ENCODE measurements at places on chromosomes 7 and 10.
A peak's percentile ranks its signal among the peaks of the same experiment; 100 is the strongest.

DNA sequence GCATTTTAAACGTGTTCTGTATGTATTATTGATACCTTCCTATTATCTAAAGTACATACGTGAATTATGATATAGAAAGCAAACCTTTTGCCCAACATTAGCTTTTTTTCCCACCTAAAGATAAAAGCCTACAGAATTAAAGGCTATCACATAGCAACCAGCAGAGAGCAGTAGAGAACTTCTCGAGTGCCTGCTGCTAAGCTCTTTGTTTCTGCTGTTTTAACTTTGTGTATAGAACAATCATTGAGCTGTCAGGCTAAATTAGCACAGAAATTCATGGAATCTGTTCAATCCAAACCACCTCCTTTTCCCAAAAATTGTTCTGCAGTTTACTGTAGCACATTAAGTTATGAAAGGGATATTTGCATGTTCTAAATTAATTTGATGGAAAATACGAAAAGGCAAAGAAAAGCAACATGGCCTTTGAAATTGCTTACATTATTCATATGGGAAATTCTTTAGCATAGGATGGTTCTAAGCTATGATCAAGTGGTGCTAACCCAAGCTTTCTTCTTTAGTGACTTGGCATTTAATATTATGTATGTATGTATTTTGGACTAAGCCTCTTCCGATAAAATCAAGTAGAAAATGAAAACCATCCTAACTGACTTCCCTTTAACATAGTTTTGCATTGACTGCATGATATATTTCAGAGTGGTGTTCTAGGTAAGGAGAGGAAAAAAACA lies 1288.5 kb downstream of the GATA3 start:
- DNase-seq = no peak

DNA sequence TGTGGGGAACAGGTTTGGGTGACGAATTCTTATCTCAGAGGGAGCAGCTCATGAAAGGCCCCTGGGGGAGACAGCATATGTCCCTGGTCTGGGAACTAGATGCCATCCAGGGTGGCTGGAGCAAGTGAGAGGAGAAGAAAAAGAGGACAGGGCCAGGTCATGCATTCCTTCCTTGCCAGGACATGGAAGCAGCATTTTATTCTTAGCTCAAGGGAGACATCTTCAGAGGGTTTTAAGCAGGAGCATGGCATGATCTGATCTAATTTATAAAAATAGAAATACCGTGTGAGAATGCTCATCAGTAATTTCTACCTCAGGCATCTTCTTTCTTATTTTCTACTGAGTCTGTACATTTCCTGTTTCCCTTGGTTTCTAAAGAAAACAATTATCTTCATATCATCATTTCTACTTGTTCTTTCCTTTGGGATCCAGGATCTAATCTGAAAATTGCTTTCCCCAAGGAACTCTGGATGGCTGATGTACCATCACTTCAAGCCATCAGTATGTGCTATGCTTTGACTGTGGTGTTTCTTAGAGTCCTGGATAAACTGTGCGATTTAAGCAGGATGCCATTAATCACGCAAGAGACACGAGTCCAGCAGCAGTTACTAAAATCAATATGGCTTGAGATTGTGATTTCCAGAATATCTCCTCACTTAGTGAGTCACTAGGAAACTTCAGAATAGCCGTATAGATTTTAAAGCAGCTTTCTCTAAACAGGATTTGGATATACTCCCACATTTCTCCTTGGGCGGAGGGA lies 386.2 kb downstream of the GALNT17 start:
- no peak for DNase-seq

GRCh38 chr10:72318418-72319262 lies 36.1 kb downstream of the DNAJB12 start:
- DNase-seq = no peak

- no peak for DNase-seq
Measured at GRCh38 chr7:140617081-140617480, 23.5 kb downstream of the DENND2A start.

DNA sequence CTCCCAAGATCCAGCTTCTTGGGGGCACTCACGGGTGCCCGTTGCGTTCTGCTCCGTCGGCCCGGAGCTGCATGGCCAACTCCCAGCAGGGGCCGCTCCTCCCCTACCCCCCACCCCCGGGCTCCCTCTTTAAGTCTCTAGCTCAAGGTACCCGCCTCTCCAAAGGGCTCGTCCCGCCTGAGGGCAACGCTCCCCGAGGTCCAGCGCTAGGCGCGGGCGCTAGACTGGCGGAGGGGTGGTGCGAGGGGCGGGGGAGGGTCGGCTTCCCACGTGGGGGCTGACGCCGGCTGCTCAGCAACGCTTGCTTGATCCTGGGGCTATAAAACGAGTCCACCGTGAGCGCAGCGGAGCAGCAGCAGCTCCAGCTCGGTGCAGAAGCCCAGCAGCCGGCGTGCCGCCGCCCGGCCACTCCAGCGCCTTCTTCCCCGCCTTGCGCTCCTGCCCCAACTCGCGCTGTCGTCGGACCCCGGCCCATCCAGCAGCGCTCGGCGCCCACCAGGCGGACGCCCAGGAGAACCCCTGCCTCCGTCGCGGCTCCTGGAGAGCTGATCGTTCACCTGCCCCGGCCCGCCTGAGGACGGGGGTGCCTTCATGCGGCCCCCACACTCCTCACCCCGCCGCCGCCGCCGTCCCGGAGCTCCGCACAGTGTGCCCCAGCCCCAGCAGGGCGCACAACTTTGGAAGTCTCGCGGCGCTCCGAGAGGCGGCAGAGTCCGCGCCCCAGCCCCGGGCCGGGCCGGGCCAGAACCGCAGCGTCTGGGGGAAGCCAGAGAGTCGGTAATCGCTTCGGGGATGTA lies at the start of gene ADRA2A:
ADRA2A (plus strand) TSS at position 348 of the 797 bp plus-strand sequence. CDS start 968 bp downstream, outside the sequence.
- peak; percentile 90 for DNase-seq

GRCh38 chr7:37045681-37046179 lies 321.4 kb upstream of the AOAH start:
- no peak for DNase-seq

GRCh38 chr10:92848037-92848440 lies 281 bp upstream of the EXOC6 start:
- DNase-seq = no peak

- no peak for DNase-seq
Measured at GRCh38 chr7:2726316-2727018, 38.5 kb downstream of the AMZ1 start.

- DNase-seq = no peak
Measured at GRCh38 chr10:71737834-71738197, 18.2 kb upstream of the C10orf105 start.

DNA sequence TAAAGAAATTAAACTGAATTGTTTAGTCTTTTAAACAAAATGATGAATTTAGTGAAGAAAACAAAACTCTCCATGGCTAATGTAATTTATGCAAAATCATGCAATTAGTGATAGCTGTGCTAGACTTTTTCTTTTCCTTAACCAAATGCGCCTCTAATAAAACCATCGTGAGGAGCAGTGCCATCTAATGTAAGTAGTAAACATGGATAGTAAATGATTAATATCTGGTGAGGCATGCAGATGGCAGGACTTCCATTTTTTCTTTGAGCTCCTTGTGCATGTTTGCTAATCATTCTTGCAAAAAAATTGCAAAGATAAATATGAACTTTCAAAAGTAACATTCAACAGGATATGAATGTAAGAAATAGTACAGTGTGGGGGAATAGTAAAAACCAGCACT lies 2.3 kb downstream of the INSYN2A start:
- no peak for DNase-seq

GRCh38 chr10:693506-693905 lies 4.0 kb upstream of the DIP2C start:
- DNase-seq = no peak

GRCh38 chr7:123639631-123640030 lies 16.0 kb upstream of the LMOD2 start:
- DNase-seq = no peak

DNA sequence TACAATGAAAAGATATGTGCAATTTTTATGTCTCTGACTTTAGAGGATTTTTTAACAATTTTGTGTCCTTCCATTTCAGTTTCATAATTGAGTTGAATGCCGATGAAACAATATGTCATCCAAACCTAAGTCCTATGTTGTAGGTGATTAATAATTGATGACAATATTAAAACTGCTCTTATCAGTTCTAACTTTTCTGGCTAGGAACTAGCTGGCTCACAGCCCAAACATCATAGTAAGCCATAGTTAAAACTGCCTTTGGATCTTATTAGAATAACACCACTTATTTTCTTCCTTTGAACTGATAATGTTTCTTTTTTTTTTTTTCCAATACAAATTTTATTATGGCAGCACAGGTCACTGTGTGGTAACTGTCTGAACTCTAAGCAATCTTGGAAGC lies 230.9 kb downstream of the GRM8 start:
- no peak for DNase-seq

- DNase-seq = no peak
Measured at GRCh38 chr10:112739592-112740353, 210.3 kb upstream of the TCF7L2 start.

DNA sequence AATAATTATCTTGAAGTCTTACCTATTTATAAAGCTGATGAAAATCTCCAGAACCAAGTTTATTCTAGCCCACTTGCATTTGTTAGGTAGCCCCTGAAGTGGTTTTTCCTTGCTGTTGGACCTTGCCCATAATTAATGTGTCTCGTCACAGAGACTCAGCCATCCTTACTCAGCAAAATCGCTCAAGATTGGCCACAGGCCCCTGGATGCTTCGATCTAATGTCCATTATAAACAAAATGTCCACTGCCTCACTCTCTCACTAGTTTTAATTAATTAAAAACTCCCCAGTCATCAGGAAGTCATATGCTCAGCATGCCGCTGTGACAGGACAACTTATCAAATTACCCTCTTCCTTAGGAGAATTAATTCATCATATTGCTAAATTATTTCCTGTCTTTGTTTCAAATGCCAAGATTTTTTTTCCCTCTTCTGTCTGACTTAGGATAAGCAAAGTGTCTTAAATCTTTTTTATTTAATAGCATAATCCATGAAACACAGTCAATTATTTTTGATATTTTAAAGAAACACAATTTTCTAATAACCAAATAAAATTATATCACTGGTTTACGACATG lies 126.8 kb upstream of the PCLO start:
- DNase-seq = no peak

DNA sequence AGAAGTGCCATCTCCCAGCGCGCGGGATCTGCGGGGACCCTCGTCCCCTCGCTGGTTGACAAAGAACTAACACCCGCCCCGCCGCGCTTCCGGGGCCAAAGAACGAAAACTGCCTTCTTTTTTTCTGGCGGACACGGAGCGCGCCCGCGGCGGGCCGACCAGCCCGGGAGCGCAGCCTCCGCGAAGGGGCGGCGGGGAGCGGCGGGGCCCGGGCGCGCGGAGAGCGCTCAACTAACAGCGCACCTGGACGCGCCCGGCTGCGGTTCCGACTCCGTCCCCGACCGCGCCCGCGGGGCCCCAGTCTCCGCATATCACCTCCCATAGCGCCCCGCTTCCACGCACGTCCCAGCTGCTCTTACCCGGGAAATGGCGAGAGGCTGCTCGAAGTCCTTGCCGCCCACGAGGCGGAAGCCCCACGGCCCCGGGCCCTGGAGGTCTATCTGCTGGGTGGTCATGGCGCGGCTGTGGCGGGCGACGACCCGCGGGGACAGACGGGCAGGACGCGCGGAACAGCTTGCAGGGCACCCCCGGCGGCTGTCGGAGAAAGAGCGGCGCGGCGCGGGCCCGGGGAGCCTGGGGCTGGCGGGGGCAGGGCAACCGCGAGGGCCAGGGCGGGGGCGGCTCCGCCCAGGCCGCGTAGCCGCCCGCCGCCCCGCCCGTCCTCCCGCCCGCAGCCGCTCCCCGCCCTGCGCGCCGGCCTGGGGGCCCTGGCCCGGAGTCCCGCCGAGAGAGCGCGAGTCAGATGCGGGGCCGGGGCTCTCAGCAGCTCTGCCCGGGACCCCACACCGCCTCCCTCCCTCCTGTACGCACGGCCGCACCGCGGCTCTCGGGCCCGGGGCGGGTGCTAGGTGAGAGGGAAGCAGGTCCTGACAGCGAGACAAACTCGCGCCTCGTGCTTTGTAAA lies at the start of gene PDLIM1:
PDLIM1 (minus strand) TSS at position 543 of the 904 bp plus-strand sequence; CDS start at position 455, 88 bp downstream.
- peak; percentile 97 for DNase-seq

- no peak for DNase-seq
Measured at GRCh38 chr10:1293636-1294435, 237.7 kb downstream of the WDR37 start.

DNA sequence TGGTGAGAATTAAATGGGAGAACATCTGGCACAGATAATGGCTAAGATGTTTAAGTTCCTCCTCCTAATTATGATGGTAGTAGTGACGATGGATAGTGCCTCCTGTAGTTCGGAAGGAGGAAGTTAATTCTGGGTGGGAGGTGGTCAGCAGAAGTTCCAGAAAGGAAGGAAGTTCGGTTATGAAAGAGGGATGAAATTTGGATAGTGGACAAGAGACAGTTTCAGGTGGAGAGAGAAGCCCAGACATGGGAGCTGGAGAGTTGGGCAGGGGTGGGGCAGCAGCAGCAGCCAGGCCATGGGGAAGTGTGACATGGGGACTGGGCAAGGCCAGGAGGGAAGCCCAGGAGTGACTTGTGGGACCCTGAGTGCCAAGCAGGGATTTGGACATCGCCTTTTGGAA lies 99.5 kb downstream of the CCNY start:
- DNase-seq = no peak

DNA sequence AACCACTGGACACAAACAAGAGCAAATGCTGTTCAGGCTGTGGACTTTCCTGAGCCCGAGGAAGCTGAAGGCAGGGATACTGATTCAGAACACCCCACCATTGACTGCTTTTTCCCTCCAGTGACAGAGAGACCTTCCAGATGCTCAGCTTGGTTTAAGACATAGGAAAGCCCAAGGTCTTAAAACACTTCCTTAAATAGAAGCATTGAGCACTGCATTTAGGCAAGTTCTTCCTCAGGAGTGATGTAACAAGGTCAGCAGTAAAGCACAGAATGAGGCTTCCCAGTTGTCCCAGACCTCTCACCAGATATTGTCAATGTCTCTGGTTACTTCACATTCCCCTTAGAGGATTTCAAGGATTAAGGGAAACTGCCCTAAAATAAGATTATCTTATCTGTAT lies 19.6 kb upstream of the CDCA7L start:
- DNase-seq = no peak

DNA sequence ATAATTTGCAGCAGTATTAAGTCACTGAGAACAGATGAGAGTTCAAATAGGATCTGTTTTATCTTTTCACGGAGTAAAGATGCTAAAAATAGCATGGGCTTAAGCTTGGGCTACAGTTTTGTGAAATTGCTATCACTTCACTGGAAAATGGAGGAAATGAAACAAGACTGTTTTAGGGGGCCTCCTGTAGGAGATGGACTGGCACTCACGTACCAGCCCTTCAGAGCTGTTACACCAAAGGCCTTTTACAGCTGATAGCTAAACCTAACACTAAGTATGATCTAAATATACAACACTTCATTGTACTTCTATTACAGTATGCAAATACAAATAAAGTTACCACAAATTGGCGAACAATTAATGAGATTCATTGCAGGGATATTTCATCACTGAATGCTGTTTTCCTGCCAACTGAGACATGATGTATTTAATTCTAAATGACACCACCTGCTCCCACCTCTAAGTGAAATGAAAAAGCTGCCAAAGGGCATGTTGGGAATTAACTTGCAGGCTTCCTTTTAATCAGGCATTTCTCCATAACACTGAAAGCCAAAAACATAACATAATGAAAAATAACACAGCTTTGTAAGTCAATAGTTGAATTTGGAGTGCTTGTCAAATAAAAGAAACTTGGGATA lies 304.5 kb upstream of the LRRN3 start:
- DNase-seq = no peak

GRCh38 chr7:111760043-111760442 lies 197.8 kb upstream of the IMMP2L start:
- no peak for DNase-seq

- no peak for DNase-seq
Measured at GRCh38 chr7:150838965-150839650, 13.2 kb upstream of the AOC1 start.

All from upper lobe of left lung (tissue), 6 donors.